ENCODE measurements at places on chromosomes 6 and 20.

GRCh38 chr6:42378125-42378524 lies 73.6 kb downstream of the TRERF1 start:
- no peak for DNase-seq

DNA sequence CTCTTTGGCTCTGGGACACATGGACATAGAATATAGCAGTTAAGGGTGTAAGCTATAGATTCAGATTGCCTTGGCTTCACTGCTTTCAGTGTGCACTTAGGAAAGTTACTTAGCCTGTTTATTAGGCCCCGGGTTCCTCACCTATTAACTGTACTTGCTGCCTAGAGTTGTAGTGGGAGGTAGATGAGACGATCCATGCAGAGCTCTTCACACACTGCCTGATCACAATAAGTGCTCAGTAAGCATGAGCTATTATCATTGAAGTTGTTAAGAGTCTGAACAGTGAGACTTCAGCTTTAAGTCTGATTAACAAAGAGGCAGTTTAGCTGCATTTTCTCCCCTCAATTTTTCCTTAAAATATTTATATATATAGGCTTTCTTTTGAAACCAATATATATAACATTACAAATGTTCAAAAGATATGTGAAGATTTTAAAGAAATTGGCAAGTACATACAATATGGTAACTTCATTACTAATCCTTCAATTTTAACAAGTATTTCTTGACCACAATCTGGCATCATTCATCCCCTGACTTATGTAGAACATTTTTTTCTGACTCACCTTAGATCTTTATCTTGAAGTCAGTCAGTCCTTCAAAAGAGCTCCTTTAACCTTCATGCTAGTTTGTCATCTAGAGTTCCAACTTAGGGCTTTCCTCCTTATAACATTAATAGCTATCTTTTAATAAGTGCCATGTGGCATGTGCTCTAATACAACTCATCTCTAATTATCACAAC lies 20.5 kb upstream of the SUPT3H start:
- no peak for DNase-seq

DNA sequence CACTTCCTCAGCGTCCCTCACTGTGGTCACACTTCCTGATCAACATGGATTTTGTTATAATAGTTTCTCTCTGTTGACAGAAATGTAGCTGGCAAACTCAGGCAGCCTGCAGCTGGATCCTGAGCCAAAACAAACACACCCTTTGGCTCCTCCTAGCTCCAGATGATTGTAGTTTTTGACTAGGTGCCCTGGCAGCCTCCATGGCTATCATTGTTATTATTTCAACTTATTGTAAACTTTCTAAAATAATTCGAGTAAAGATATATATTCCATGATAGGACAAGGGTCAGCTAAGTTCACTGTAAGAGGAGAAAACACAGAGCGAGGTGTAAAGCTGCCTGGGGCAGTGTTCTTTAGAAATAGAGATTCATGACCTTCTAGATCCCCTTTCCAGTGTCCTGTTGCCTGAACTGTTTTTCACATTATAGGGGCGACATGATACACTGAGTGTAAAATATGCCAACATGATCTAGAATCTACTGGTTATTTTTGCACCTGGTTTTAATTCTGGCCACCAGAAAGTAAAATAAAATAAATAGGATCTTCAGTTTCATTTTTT lies 98.2 kb upstream of the HDGFL1 start:
- peak; percentile 6 for DNase-seq

DNA sequence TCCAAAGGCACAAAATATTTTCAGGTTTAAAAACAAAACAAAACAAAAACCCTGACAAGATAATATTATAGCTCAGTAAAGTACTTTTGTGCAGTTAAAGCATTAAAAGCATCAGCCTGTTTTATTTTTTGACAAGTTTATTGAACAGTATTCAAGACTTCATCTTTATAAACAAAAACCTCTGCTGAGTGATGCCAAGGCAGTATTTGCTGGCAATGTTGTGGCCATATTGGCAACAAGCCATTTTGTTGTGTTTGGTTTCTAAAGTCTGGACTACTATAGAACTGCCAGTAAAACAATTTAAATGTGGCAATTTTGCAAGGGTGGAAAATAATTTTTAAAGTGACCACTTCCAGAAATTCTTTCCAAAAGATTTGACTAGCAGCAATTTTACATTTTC lies 15.9 kb downstream of the CPNE1 start:
- DNase-seq: no peak

DNA sequence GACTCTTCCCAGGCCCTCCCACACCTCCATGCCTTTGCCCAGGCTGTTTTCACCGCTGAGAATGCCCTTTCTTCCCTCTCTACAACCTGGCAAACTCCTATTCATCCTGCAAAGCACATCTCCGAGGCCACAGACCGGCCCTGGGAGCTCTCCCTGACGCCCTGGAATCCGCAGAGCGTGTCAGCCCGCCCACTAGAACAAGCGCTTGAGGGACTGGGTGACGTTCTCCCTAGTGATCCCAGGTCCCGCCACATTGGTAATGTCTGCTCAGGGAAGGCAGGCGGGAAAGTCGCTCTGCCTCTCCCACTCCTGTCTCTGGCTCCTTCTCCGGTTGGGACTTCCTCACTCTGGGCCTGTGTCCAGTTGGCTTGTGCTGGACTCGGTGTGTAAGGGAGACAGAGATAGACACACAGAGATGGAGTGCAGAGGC lies 61.6 kb downstream of the SRC start:
- DNase-seq: no peak

- DNase-seq: no peak
Measured at GRCh38 chr6:115634887-115635286, 425.8 kb downstream of the FRK start.

GRCh38 chr6:161547617-161548016 lies 273.8 kb upstream of the AGPAT4 start:
- DNase-seq: no peak

DNA sequence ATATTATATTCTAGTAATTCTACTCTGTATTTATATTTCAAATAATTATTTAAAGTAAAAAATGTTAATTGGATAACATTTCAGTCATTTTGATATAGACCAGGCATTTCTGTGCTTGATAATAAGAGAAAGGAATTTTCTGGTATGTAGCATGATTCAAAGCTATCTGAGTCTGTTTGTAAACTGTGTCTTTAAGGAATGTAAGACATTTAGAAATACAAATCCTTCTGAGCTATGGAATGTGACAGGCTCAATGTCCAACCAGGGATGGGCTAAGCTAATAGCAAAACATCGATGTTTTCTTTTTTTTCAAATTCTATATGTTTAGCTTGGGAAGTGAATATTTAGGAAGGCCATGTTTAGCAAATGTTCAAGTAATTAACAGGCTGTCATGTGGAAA lies 41.5 kb upstream of the FAM83B start:
- DNase-seq: no peak

DNA sequence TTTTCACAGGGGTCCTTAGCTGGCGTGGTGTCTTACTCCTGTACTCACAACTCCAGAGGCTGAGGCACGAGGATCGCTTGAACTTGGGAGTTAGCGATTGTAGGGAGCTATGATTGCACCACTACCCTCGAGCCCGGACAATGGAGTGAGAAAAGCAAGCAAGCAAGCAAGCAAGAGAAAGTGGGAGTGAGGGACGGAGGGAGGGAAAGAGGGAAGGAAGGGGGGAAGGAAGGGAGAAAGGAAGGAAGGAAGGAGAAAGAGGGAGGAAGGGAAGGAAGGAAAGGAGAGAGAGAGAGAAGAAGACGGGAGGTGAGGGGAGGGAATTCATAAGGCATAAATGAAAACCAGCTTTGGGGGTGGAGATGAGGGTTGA lies 120.5 kb downstream of the TRIM27 start:
- DNase-seq: no peak

All from HuH-7.5 (cell line).